NCI-H2081 (cell line): ENCODE measurements at places on chromosomes 7 and 10.
A peak's percentile ranks its signal among the peaks of the same experiment; 100 is the strongest.

DNA sequence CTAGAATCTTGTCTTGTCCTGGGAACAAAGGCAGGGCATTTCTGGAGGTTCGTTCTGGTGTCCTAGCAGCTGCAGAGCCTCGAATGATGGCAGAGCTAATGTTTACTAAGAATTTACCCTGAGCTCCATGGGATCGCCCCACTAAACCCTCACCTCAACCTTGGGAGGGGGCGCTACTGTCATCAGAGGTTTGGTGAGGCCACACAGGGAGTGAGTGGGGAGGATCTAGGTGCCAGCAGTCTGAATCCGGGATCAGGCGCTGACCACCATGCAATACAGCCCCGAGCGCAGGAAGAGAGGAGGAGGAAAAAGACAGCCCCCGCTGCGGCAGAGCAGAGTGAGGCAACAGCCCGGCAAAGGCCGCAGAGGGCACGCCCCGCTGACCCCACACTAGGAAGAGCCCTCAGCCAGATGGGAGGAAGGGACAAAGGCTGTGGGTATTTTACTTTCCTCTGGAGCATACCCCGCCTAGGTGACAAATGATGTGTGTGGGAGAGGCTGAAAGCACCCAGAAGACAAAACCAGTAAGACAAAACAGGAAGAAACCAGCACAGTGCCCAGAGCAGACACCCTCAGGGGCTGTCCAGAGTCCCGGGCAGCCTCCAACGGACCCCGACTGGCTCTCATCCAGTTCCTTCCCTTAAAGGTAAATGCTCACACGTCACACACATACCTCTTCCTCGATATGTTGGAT is 103.5 kb downstream of the FAM53B start:
- DNase-seq, result no peak

- no peak for DNase-seq
These were observed 102.6 kb upstream of the TBX20 start for GRCh38 chr7:35356495-35356894.

DNA sequence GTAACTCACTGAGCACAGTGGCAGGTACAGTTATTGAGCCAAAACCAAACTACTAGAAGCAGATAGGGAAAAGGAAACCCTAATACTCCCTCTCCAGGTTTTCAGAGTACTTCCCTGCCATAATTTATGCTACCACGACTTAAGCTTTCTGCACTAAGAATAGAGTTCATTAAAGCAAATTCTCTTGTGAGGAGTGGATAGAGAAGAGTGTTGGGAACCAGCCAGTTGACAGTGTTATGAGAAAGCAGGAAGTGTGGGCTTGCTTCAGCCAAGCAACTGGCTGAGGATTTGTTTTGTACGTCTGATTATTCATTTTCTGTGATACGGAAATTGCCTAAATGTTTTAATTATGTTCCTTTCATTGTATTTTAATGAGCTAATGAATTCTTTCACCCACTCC is 280.5 kb downstream of the KIF20B start:
- no peak for DNase-seq

DNA sequence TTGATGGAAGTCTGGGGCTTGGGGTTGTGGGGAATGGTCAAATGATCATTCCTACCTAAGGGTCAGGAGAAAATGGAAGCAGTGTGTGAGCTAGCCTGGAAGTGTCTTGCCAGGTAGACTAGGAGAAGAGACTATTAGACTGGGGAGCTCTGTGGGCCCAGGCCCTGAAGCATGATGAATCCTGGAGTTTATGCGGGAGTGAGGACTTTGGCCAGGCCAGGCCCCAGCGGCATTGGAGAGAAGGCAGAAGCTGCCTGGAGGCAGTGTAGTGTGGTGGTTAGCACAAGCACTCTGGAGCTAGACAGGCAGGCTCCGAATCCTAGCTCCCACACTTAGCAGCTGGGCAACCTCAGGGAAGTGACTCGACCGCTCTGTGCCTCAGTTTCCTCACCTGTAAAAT is 29.3 kb downstream of the ZMIZ1 start:
- DNase-seq, result no peak

DNA sequence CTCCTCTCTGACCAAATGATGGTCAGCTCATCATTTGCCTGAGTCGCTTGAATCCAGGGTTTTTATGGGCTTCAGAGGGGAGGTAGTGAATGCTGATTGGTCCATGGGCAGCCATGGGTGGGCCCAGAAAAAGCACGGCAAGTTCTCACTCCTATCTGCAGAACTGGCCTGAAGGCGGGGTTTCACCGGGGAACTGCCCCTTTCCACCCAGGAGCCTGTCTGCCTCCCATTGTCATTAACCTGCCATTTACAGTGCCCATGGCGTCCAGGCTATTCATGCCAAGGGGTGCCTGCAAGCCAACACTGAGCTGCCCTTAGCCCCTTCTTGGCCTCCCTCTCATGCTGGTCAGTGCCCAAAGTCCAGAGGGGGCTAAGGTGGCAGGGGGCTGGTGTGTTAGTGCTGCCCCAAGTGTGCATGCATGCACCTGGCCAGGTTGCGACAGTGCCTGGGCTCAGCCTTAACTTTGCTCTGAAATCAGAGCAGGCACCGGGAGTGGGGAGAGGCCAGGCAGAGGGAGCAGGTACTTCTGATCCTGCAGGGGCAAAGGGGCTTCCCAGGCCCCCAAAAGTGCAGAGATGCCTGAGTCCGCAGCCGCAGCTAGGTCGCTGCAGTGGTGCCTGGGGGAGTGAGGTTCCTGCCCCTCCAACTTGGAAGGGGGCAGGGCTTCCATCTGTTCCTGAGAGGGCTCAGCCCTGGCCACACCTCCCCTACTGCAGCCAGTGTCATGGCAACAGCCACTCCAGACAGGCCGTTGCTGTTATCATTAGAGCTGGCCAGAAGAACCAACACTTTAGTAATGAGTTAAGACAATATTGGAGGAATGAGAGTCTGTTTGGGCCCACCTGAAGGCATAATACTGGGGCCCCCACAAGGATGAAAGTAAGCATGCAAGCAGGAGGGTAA is 561.6 kb downstream of the GRM8 start:
- no peak for DNase-seq

GRCh38 chr7:72217151-72217550 is 195.0 kb downstream of the CALN1 start:
- DNase-seq, result no peak

DNA sequence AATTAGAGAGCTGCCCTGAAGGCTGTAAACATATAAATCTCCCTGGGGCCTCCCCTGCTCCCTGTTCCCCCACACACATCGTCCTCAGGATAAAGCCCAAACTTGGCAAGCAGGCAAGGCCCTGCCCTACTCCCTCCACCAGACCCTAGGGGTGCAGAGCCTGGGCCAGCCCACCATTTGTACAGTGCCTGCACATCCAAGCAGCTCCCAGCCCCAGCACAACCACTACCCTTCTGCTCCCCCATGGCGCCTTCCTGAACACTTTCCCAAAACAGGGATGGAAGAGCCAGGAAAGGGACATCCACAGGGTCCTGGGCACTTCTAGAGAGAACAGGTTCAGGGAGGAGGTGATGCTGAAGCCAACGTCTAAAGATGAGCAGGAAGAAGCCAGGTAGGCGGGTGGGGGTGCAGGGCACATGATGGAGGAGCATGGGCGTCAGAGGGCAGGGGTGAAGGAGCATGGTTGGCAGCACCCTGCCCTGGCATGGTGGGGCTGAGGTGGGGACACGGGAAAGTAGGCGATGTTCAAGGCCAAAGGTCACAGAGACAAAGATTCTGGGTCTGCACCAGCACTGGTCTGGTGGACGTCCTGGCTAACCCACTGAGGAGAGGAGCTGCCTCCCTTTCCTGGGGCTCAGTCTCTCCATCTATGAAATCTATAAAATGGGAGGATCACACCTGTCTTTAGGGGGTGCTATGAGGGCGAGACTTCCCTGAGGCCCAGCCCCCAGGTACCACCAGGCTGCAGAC is 140.6 kb downstream of the ARHGAP22 start:
- no peak for DNase-seq

GRCh38 chr7:1946025-1946772 is 276.1 kb downstream of the ELFN1 start:
- no peak for DNase-seq

DNA sequence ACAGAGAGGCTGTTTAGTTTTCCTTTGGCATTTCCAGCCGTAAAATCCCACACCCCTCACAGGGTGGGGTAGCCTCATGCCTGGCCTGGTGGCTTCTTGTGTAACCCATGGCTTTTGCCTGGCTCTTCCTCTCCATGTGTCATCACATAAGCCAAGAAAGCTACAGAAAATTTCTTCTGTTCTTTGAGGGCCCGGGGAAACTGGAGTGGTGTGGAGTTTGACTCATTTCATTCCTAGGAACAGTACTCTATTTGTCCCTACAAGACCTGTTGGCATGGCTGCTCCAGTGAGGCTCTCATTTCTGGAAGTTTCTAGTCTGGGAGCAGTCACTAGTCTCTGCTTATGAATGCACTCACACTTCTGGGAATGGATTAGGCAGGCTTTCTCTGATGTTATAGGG is 523.9 kb downstream of the SUGCT start:
- no peak for DNase-seq

DNA sequence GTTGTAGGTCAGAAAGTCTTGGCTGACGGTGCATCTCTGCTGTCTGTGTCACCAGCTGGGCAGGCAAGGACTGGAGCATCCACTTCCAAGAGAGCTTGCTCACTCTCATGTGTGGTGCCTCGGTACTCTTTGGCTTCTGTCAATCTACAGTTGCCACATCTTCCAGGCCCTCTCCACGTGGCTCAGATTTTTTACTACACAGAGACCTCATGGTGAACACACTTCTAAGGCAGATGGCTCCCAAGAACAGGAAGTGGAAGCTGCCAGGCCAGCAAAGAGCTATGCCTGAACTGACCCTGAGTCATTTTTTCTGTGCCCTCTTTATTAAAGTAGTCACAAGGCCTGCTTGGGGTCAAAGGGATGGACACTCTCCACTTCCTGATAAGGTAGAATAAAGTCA is 351.5 kb upstream of the AUTS2 start:
- DNase-seq, result no peak

DNA sequence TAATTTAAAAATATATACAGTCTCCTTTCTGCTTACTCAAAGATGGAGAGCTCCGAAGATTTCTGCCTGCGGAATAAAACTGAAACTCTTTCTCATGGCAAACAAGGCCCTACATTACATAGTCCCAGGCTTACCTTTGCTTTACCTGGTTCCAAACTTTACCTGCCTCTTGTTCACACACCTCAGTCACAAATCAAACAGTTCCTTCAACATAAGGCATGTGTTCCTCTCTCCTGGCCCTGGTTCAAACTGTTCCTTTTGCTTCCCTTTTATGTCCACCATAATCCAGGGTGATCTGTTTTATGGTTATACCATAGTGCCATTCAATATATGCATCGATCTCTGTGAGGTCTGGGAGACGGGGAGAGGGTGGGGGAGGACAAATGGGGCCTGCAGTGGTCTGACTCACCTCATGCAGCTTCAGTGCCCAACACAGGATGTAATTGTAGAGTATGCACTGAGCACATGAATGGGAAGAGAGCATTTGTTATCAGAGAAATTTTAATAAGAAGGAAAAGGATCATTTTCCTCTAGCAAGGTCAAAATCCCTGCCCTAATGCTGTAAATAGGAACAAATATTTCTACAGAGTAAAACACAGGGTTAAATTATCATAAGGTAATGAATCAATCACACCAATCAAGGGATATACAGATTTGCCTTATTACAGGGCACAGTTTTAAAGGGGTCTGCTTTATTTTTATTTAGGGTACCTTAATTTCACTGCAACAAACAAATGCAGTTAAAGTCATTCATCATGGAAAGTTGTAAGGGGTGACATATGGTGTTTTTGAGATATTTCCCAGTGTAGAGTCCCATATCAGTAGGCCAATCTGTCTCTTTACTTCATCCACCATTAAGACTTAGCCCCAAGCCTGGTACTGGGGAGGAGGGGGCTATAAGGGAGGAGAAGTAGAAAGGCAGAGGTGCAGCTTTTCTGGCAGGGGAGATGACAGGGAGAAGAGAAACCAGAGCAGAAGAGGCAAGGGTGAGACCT is 88.8 kb upstream of the PDE1C start:
- no peak for DNase-seq

- DNase-seq, result peak; percentile 3
These were observed 95.4 kb downstream of the ELMO1 start for GRCh38 chr7:37352974-37353948.

- no peak for DNase-seq
These were observed 109.6 kb downstream of the TMEM130 start for GRCh38 chr7:98760201-98760651.

DNA sequence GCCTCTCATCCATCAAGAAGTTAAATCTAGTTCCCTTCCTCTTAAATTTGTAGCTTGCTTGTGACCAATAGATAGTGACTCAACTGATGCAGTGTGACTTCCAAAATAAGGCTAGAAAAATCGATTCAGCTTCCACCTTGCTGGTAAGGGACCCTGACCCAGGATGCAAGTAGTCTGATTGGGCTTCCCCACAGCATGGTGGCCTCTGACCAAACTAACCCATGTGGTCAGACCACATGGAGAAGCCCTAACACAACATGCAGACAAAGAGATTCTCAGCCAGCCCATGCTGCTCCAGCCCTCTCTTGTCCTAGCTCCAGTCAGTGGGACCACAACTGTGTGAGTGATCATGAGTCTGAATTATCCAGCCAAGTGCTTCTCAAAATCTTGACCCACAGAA is 710.8 kb downstream of the MAGI2 start:
- no peak for DNase-seq

GRCh38 chr10:50740293-50740648 is 535 bp downstream of the ASAH2B start:
- no peak for DNase-seq

GRCh38 chr10:23439452-23439960 is 631 bp downstream of the OTUD1 start:
- DNase-seq, result no peak

GRCh38 chr7:126483972-126484371 is 768.8 kb downstream of the GRM8 start:
- DNase-seq, result peak; percentile 83

GRCh38 chr7:129368389-129368986 is 65.7 kb upstream of the STRIP2 start:
- no peak for DNase-seq
